ENCODE measurements at places on chromosomes 2 and 18.

GRCh38 chr2:215454519-215455246 lies 18.8 kb upstream of the FN1 start:
- DNase-seq = no peak

DNA sequence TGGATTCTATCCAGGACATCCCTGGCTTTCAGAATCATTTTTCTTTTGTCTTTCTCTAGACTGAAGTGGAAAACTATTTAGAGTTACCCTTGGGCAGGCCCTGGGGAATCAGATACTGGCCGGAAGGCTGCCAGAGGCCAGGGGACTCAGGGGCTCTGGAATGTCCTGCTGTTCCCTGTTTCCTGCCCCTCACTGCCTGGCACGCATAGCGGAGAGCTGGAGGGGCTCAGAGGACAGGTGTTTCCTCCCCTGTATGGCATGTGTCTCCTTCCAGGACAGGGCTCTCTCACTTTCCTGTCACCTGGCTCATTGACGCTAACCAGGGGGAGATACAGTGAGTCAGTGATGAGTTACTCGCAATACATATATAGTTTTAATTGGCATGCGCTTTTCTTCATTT lies 38.8 kb downstream of the DYSF start:
- DNase-seq = no peak

GRCh38 chr2:135555311-135555710 lies 24.0 kb downstream of the R3HDM1 start:
- no peak for DNase-seq

DNA sequence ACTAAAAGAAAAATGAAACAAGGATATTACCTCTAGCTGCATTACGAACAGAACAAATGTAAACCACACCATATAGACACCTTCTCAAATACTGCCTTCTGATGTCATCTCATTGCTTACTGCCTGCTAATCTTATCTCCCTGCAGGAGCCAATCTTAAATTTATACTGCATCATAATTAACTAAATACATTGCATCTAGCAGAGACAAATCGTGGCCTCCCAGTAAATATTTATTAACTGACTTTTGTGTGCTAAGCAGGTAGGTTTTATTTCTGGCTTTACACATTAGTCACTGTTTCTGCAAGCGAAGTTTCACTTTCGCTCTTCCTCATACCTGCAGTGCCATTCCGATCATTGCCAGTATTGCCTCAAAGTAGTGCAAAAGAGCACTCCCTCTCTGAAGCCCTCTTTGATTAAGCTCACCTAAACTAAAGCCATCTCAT lies 67.5 kb downstream of the SPATS2L start:
- DNase-seq = no peak

GRCh38 chr18:73235491-73235890 lies 367.7 kb upstream of the NETO1 start:
- no peak for DNase-seq

GRCh38 chr2:234257859-234258561 lies 207.5 kb downstream of the SPP2 start:
- peak; percentile 8 for DNase-seq

- DNase-seq = no peak
These were observed 27.1 kb upstream of the SERPINB12 start for GRCh38 chr18:63514888-63515678.

- DNase-seq = no peak
These were observed 410.1 kb upstream of the TCF4 start for GRCh38 chr18:55998071-55998522.

DNA sequence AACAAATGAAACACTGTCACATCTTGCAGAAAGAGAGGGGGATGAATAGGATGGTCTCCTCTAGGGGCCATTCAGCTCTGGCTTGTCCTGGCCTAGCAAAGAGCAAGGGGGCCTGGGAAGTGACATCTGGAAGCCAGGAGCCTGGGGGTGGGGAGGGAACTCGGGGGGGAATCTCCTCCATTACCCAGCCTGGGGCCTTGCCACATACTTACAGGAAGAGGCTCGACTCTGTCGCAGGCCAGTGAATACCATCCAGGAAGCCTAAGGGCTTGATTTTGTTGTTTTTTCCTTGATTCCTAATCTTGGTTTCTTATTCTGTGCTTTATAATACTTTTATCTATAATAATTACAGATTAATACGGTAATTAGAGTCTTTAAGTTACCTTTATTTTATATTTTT lies 797.5 kb upstream of the ID2 start:
- DNase-seq = no peak

GRCh38 chr2:28539118-28539541 lies 43.3 kb downstream of the PLB1 start:
- DNase-seq = no peak

GRCh38 chr18:23422751-23423418 lies 30.2 kb upstream of the RIOK3 start:
- no peak for DNase-seq

- no peak for DNase-seq
These were observed 266.2 kb downstream of the CCDC102B start for GRCh38 chr18:69064063-69064462.

GRCh38 chr2:117553448-117553847 lies 261.0 kb upstream of the DDX18 start:
- DNase-seq = no peak

DNA sequence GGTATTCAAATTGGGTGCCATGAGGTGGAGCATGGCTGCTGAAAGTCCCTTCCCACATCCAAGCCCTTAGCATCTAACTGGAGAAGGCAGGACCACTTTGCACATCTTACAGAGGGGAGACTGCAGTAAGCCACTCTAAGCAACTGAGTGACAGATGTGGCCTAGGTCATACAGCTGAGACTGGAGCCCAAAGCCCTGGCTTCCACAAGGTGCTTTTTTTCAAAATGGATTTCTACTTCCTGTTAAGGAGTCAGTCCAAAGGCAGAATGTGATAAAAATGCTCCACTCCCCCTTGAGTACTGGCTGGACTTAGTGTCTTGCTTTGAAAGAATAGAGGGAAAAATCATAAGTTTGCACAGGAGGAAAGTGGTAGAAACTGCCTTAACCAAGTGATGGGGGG lies 424.0 kb upstream of the SPRED2 start:
- no peak for DNase-seq

DNA sequence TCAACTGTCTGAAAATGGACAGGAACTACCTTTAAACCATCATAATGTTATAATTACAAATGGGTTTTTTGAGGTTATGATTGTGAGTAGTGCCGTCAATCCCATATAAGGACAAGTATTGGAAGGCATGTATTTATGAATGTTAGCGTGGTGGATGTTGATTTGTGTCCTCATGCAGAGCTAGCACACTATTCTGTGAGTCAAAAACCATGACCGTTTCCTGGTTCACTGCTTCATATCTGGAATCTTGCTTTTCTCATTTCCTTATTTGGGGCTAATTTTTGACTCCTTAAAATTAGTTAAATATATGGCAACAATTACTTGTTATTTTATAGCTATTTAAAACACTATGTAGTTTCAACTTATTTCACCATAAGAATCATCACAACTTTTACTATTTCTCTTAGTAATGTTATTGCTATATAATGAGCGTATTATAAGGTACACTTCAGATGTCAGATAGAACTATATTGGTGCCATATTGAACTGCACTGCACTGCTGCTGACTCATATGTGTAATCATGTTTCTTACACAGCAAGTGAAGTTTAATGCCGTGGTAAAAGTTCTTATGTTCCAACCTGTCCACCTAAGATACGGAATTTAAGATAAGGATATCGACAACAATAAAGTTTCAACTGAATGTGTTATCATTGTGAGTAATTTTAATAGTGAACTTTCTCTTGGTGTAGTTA lies 192.8 kb downstream of the PTGR3 start:
- DNase-seq = no peak

DNA sequence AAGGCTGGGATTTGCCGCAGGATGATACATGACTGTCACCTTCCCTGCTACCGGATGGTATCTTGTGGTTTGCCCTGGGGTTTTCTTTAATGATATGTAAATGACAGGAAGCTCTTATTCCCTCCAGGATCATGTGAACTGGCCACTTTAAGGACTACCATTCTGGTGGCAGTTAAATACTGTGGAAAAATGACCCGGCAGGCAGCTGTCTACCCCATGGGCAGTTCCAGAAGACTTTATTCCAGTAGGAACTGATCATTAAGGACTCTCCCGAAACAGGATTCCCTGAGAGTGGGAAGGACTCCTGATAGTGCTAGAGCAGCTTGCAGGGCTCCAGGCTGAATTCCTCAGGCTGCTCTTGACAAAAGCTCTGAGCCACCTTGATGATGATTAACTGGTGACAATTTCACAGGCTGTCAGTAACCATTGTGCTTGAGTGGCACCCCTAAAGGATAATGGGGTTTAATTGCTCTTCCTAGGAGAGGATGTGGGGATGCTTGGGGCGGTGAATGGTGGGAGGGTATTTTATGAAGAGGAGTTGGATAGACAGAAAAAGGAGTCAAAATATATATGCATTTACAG lies 212.0 kb downstream of the CPS1 start:
- no peak for DNase-seq
